Liver (tissue), 10 donors: ENCODE measurements at places on chromosomes 12 and 14. TPM values are rescaled to one million over a fixed set of nuclear protein-coding genes. Genes with fewer than 3 reads are reported as not detected.

Gene PZP
- 0.05 TPM for total RNA-seq

Gene C14orf180
- total RNA-seq = 0.09 TPM

Gene TEX52
- not detected for total RNA-seq

Gene RNF212B
- total RNA-seq = 0.51 TPM

Gene NOVA1
- 0.79 TPM for total RNA-seq

Gene AMN
- total RNA-seq = 51.2 TPM

Gene PPFIA2
- 0.50 TPM for total RNA-seq

Gene CIPC
- 17.8 TPM for total RNA-seq

Gene SLC6A12
- total RNA-seq = 27.1 TPM

Gene SCNN1A
- 0.47 TPM for total RNA-seq

Gene HIF1A
- 79.2 TPM for total RNA-seq

Gene GLI1
- 0.09 TPM for total RNA-seq

Gene SLC24A4
- 0.17 TPM for total RNA-seq

Gene TMEM63C
- 0.25 TPM for total RNA-seq

Gene FAR2
- total RNA-seq = 7.6 TPM

Gene RHEBL1
- total RNA-seq = not detected

Gene LRRC10
- total RNA-seq = not detected

Gene NGB
- not detected for total RNA-seq

Gene ESR2
- 0.09 TPM for total RNA-seq

Gene B3GNT4
- total RNA-seq = not detected

Gene GPR68
- 0.37 TPM for total RNA-seq

Gene TDRD9
- 1.0 TPM for total RNA-seq

Gene LRP1-AS
- total RNA-seq = not detected

Gene KLRD1
- 1.1 TPM for total RNA-seq

Gene KRT77
- total RNA-seq = not detected

Gene RASSF9
- 1.0 TPM for total RNA-seq
